Renal cortex interstitium (tissue), 15 donors: ENCODE measurements at places on chromosomes 2 and 18.

DNA sequence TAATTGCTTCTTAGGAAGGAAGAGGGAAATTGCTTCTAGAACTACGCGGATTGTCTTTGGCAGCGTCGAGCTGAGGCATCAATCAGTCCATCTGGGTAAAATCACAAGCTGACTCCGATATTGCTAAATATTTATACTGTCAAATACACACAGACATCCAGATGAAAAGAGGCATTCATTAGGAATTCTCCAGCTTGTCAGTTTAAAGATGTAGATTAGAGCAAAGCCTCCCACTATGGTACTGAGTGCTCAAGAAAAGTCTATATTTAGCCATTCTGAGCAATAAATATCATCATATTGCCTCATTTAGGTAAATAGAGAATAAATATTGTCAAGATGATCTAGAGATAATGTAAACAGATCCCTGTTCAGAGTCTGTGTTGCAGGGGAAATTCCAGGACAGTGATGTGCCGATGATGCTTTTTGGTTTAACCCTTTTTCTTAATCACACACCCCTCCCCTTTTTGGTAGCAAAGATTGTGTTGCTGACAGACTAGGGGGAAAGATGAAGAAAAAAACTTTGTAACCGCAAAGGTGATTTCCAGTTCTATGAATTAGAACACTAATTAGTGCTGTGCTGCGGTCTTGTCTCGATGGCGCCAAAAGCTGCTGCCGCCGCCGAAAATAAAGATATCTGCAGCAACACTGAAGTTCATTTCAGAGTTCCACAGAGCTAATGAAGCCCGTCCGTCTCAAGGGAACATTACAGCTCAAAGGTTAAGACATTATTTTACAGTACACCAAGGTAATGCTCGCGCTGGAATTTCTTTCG, 171.8 kb downstream of the PTGR3 start:
- no peak for DNase-seq

- DNase-seq = no peak
Measured at GRCh38 chr2:240947176-240947575, 41.0 kb downstream of the CROCC2 start.

GRCh38 chr18:54717673-54718407, 110.4 kb upstream of the RAB27B start:
- DNase-seq = no peak

DNA sequence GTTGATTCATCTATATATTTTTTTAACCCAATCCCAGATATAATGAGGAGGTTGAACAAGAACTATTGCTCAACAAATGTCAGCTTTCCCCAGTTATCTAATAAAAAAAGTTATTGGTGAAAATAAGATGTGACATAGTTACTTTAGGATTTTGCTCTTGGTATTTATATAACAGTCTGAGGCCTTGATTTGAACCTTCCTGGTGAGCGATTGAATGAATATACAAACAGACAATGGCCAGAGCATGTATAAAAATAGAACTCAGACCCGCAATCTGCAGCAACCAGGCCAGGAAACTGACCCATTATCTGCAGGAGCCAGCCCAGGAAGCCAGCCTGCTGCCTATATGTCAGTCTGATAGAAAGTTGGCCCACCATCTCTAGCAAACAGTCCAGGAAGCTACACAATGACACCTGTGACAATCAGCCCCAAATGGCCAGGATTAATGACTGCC, 81.6 kb downstream of the HS6ST1 start:
- DNase-seq = no peak

- no peak for DNase-seq
Measured at GRCh38 chr2:118387509-118387908, 299.2 kb downstream of the INSIG2 start.

GRCh38 chr2:201432621-201433393, 18.5 kb downstream of the TRAK2 start:
- DNase-seq = no peak

GRCh38 chr2:236171680-236172254, 3.6 kb upstream of the GBX2 start:
- no peak for DNase-seq

- no peak for DNase-seq
Measured at GRCh38 chr2:177758591-177759371, 313.8 kb downstream of the PDE11A start.

- no peak for DNase-seq
Measured at GRCh38 chr2:42775810-42776209, 11.9 kb upstream of the OXER1 start.

DNA sequence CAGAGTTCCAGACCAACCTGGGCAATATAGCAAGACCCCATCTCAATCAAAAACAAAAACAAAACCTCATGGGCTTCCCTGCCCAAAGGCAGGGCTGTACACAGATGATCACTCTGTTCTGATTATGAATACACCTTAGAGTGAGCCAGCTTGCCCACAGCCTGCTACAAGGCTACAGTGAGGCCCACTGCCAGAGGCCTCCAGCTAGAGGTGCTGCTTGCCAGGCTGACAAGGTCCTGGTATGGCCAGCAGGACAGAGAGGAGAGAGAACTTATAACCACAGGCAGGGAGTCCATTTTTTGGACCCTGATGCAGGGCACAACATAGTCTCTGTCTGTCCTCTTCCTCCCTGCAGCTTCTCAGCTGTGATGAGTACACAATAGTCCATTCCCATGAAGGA, 41.5 kb downstream of the KANSL3 start:
- no peak for DNase-seq

- no peak for DNase-seq
Measured at GRCh38 chr2:113799375-113799774, 42.9 kb upstream of the SLC35F5 start.

- DNase-seq = no peak
Measured at GRCh38 chr18:34807106-34807796, 97.2 kb downstream of the DTNA start.

DNA sequence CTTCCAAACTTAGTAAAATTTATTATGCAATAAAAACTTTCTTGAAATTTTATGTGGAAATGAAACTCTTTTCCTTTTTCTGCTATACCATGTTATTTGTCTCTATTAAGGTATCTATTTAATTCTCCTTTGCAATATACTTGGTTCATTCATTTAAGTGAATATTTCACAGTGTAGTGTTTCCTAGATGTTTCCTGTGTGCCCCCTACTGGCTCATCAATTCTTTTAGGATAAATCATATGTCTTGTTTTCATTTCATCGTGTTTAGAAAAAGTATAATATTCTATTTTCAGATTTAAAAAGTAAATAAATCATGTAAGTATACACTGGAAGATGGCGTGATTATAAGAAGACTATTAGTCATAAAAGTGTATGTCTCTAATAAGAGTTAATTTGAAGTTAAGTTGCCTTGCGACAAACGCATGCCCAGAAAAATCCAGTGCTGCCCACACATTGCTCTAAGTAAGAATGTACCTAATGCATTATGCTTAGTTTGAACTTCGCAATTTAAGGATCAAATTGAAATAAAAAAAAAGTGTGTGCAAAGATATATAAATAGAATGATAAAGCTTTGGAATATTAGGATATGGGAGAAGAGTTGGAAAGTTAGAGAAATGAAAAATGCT, 525.4 kb downstream of the KCNJ3 start:
- no peak for DNase-seq

GRCh38 chr2:207286106-207286505, 120.4 kb upstream of the KLF7 start:
- DNase-seq = no peak

- DNase-seq = no peak
Measured at GRCh38 chr18:33817096-33817495, 239.1 kb downstream of the ASXL3 start.

DNA sequence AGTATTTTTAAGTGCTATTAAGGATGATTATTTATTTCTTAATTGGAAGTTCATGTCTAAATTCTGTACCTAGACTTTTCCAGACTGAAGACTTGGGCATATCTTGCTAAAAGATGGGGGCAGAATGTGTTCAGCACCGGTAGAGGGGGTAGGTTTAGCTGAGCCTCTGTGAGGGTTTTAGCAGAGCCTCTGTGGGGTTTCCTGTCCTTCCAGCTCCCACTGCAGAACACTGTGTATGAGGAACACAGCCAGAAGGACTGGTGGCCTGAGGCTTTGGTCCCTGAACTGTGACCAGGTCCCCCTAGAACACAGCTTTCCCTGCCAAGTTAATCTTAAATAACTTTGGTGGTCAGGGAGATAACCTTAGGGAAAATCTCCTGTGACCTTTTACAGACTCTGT, 123.4 kb upstream of the EPC2 start:
- DNase-seq = no peak

DNA sequence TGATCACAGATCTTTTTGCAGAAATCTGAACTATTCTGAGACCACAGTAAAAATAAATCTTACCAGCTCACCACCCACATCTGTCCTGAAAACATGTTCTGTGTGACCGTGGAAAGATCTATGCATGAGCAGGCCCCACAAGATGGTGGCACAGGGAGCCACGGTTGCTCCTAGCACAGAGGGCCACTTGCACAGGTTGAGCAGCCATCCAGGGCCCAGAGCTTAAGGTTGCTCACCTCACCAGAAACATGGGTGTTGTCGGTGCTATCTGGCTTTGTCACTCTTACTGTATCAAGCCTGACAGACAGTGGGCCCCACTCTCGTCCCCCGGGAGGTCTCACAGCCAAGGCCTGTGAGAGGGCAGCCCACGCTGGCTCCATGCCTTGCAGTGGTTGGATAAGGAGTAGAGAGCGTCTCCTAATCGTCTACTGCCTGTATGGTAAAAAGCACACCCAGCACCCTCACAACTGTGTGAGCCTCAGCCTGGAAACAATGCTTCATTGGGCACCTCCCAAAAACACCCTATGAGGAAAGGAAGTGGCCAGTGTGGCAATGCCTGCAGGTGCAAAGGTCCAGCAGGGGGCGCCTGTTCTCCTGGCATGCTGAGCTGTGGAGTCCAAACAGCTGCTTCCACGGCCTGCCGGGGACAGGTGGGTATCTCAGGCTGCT, 19.6 kb downstream of the TUBB6 start:
- no peak for DNase-seq

DNA sequence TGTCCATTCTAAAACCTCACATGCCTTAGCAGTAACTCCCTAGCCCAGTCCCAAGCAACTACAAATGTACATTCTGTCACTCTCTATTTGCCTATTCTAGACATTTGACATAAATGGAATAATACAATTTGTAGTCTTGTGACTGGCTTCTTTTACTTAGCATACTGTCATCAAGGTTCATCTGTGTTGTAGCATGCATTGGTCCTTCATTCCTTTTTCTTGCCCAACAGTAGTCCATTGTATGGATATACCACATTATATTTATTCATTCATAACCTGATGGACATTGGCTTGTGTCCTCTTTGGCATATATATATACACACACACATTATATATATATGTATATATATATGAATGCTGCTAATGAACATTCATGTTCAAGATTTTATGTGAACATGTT, 2.2 kb upstream of the MFSD2B start:
- DNase-seq = no peak

GRCh38 chr2:38430597-38431207, 53.6 kb upstream of the ATL2 start:
- no peak for DNase-seq

DNA sequence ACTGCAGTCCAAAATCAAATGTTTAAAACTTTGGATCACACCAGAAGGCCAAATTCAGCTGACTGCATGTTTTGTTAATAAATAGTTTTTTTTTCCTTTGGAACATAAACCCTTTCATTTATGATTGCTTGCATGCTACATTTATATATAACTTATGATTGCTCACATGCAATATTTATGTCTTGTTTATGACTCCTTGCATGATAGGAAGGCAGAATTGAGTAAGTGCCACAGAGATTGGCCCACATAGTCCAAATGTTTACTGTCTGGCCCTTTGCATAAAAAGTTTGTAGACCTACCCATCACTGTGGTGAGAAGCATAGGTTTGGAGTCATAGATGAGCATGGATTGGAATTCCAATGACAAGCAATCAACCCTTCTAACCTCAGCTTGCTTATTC, 30.8 kb downstream of the WDFY1 start:
- DNase-seq = no peak
